ENCODE measurements at places on chromosomes 16 and 17. TPM values are rescaled to one million over a fixed set of nuclear protein-coding genes. Genes with fewer than 3 reads are reported as not detected.

SLC35G6 gene
- total RNA-seq: not detected

TMEM204 gene
- total RNA-seq: 37.2 TPM

ACSM2A gene
- not detected for total RNA-seq

LLGL2 gene
- not detected for total RNA-seq

NPIPB4 gene
- total RNA-seq: 9.7 TPM

LAT gene
- 32.7 TPM for total RNA-seq

MMP25 gene
- 0.20 TPM for total RNA-seq

HOXB4 gene
- 4.3 TPM for total RNA-seq

TMC8 gene
- 0.95 TPM for total RNA-seq

PRSS33 gene
- total RNA-seq: not detected

CD300LG gene
- not detected for total RNA-seq

CCDC92B gene
- not detected for total RNA-seq

MEFV gene
- total RNA-seq: 0.03 TPM

TMEM114 gene
- total RNA-seq: not detected

TP53TG3B gene
- total RNA-seq: 1.8 TPM

FOXO3B gene
- total RNA-seq: 2.7 TPM

SLFN14 gene
- not detected for total RNA-seq

LCMT1 gene
- total RNA-seq: 25.2 TPM

EXOC3L1 gene
- 1.1 TPM for total RNA-seq

CLEC18C gene
- total RNA-seq: 0.03 TPM

CIITA gene
- 0.30 TPM for total RNA-seq

PCGF2 gene
- 14.3 TPM for total RNA-seq

MYH11 gene
- 0.03 TPM for total RNA-seq

EPOP gene
- 3.9 TPM for total RNA-seq

PARD6A gene
- 2.8 TPM for total RNA-seq

CES3 gene
- total RNA-seq: 0.53 TPM

KRT12 gene
- not detected for total RNA-seq

CTRB2 gene
- not detected for total RNA-seq

KCNH4 gene
- not detected for total RNA-seq

SCNN1G gene
- total RNA-seq: not detected

SLC52A1 gene
- total RNA-seq: not detected

PRSS27 gene
- not detected for total RNA-seq

FBXW10B gene
- 0.47 TPM for total RNA-seq

VKORC1 gene
- 114 TPM for total RNA-seq

RPL19 gene
- 2,537 TPM for total RNA-seq

KRT34 gene
- 0.80 TPM for total RNA-seq

APOH gene
- total RNA-seq: not detected

FAM234A gene
- 43.5 TPM for total RNA-seq

INCA1 gene
- not detected for total RNA-seq

SRCIN1 gene
- not detected for total RNA-seq

SLC5A10 gene
- not detected for total RNA-seq

Data from HT1080 (cell line).